Esophagus muscularis mucosa (tissue), 4 donors: ENCODE measurements at places on chromosomes 2 and 18. TPM values are rescaled to one million over a fixed set of nuclear protein-coding genes. Genes with fewer than 3 reads are reported as not detected.

- no peak for DNase-seq
Observed at GRCh38 chr2:118622913-118623312, 224.5 kb downstream of the EN1 start.

GRCh38 chr2:1742301-1742680 is 2.0 kb downstream of the PXDN start:
- DNase-seq = no peak

DNA sequence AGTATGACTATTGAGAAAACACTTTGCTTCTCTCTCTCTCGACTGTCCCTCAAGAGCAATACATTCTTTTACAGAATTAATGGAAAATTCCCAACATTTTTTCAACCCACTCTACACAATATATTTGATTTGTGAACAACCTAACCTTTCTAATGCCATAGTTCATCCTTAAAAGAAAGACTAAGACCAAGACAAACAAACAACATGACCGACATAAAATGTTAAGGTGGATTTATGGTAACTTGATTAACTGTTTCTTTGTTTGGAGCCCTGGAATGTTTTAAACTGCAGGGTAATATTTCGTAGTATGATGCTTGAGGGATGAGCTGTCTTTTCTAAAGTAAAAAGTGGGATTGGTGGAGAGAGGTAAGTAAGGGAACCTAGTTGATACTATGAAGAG is 738.2 kb downstream of the MBD2 start:
- DNase-seq = no peak

GRCh38 chr18:805008-805754 is 6.9 kb downstream of the YES1 start:
- no peak for DNase-seq

- DNase-seq = peak; percentile 10
Observed at GRCh38 chr2:48066000-48066399, 159.7 kb upstream of the FBXO11 start.

- no peak for DNase-seq
Observed at GRCh38 chr2:238518821-238519186, 92.1 kb downstream of the ASB1 start.

DNA sequence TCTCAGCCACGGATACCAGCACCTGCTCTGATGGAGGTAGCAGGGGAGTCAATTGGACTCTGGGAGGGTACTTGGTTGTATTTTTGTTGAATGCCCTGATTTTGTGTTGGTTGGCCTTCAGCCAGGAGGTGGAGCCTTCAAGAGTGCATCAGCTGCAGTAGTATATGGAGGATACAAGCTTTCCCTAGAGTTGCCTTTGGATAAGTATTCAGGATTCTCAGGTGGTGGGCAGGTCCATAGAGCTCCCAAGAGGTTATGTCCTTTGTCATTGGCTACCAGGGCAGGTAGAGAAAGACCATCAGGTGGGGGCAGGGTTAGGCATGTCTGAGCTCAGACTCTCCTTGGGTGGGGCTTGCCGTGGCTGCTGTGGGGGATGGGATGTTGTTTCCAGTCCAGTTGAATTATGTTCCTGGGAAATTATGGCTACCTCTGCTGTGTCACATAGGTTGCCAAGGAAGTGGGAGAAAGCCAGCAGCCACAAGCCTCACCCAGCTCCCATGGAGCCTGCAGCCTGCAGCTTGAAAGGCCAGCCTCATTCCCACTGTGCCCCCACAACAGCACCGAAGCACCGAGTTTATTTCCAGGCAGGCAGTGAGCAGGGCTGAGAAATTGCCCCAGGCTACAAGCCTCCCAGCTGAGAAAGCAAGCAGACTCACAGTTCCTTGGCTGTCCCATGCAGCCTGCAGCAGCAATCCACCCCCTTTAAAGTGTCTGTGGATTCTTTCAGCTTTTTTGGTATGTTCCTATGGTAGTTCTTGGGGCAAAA is 38.6 kb upstream of the CHST9 start:
- DNase-seq = no peak

DNA sequence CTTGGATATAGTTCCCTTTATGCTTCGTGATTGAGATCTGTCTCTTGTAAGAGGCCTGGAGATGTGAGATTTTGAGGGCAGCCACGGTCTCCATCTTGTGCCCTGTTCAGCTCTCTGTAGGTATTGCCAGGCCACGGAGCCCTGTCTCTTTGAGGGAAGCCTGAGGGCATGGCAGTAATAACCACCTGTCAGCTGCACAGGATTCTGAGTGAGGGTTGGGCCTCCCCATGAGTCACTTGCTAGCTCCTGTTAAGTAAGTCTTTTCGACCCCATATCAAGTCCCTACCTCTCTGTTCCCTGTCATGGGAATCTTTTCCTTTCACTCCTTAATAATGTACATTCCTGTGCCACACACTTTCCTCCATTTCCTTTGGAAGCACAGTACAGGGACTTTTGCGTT is 20.4 kb downstream of the LYPD6B start:
- peak; percentile 72 for DNase-seq

DNA sequence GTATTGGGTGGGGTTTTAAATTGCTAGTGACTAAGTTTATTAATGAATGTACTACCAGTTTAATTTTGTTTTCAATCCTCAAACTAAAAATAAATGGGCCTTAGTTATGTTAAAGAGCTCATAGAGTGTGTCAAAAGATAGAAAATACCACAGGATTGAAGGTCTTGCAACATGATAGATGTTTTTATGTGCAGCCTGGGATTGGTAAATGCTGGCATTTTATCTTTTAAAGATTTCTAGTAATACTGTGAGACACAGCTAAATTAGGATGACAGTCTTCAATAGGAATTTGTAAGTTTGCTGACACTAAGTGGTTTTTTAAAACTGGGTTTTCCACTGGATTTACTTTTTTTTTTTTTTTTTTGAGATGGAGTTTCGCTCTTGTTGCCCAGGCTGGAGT is 122.3 kb downstream of the HAUS1 start:
- no peak for DNase-seq

GRCh38 chr2:19238440-19239060 is 119.9 kb downstream of the OSR1 start:
- no peak for DNase-seq

DNA sequence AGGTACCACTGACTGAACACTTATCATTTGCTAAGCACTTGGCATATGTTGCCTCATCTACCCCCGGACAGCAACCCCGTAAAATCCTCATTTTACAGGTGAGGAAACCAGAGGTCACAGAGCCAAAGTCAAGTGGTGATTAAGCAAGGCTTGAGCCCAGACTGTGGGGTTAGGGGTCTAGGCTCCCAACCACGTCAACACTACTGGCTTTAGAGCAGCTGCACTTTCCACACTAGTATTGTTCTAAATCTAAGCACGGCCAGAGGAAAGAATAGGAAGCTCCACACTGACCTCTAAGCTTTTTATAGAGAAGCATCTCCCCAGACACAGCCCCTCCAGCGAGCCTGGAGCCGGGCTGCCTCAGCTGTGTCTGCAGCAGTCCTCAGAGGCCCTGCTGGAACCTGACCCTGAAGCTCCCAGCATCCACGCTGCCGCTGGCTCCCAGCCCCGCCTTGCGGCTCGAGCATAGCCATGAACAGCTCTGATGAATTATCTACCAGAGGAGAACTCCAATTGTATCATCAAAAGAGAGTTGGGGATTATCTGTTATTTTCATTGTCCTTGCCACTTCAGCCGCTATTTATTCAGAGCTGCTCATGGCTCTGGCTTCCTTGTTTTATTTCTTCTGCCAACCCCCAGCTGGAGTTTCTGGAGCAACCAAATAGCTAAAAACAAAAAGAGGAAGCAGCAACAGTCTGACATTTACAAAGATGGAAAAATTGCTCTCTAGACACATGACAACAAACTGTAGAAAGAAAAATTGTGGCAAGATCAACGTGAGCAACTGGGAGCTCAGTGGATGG is 62.2 kb upstream of the RTN4 start:
- DNase-seq = no peak

- no peak for DNase-seq
Observed at GRCh38 chr2:197113275-197113711, 186.8 kb upstream of the PGAP1 start.

GRCh38 chr2:42183775-42184174 is 14.6 kb downstream of the EML4 start:
- DNase-seq = no peak

GRCh38 chr2:72132981-72133720 is 14.5 kb downstream of the CYP26B1 start:
- DNase-seq = no peak

DNA sequence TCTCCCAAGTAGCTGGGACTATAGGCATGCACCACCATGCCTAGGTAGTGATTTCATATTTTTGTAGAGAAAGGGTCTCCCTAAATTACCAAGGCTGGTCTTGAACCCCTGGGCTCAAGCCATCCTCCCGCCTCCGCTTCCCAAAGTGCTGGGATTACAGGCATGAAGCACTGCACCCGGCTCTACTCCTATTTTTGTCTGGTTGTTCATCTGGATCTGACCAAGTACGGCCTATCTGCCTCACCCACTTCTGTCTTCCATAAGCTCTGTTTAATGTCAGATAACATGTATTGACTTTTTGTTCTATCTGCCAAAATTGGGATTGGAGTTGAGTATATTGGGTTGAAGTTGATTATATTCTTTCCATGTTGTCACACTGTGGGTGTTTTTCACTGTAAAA is 198.4 kb downstream of the AFF3 start:
- peak; percentile 39 for DNase-seq

DNA sequence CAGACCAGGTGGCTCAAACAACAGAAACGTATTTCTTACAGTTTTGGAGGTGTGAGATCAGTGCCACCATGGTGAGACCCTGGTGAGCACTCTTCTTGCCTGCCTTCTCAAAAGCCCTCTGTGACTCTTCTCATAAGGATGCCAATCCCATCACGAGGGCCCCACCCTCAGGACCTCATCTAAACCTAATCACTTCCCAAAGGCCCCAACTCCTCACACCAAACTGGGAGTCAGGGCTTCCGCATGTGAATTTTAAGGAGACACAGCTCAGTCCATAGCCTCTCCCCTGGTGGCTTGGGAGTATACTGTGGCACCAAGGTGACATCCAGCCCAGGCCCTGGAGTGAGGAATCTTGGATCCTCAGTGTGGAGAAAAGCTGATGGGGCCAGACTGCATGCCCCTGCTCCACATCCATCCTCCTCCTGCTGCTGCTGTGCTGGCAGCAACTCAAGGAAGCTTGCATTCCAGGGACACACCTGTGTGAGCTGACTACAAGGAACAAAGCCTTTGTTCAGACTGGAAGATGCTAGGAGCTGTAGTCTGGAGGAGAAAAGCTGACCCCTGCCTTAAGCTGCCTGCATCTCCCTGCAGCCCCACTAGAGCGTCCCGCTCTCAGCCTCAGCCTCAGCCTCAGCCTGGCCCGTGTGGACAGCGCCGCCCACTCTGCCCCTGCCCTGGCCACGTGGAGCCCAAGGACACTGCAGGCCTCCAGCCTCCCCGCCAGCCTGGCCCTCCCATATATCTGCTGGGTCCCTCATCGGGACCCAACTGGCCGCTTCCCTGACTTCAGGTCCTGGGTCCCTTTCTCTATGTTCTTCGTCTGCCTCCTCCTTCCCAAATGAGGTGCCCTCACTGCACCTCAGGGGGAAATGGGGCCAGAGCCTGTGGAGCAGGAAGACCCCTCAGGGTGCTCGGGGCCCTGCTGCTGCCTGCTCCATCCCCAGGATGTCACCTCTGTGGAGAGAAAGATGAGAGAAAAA is 87.8 kb upstream of the RAB6C start:
- DNase-seq = no peak

GRCh38 chr2:20707601-20708000 is 40.7 kb downstream of the GDF7 start:
- no peak for DNase-seq

DNA sequence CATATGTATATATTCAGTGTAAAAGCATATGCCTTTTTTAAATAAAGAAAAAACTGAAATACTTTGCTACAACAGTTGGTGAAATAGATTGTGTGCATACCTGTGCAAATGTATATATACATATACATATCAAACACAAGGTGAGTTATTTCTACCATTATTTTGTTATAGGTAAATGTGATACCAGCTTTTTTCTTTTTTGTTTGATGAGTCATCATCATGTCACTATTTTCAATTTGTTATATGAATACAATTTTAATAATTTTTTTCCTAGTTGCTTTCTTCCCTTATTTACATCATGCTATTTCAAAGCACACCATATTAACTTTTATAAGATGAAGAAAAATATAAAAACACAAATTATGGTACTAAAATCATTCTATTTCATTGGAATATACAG is 87.0 kb upstream of the STK17B start:
- DNase-seq = no peak

GRCh38 chr18:22971038-22971437 is 37.9 kb downstream of the RBBP8 start:
- no peak for DNase-seq

- DNase-seq = no peak
Observed at GRCh38 chr2:205574001-205574400, 108.3 kb upstream of the NRP2 start.

- DNase-seq = no peak
Observed at GRCh38 chr2:241985986-241986329, 116.4 kb downstream of the RTP5 start.

DNA sequence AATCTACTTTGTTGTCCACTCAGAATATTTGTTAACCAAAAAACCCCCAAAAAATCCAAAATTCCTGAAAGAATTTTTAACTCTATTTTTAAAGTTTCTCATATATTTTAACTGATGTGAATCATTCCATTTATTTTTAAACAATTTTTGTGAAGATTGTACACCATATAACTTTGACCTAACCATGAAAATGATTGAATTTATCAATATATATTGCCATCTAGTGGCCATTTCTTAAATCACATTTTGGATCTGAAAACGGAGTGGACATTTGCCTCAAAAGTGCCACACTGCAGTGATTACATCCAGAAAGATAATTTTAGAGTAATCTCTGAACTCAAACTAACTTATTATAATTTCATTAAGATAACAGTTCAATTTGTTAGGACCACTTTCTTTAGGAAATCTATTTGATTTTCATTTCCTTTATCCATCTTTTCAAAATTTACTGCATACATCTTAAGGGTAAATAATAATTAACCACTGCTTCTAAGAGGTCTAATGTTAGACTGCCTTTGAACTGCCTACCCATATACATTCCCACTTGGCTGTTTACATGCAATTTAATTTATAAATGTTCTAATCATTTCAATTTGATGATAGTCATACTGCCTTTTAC is 71.1 kb downstream of the DSC3 start:
- DNase-seq = no peak

DNA sequence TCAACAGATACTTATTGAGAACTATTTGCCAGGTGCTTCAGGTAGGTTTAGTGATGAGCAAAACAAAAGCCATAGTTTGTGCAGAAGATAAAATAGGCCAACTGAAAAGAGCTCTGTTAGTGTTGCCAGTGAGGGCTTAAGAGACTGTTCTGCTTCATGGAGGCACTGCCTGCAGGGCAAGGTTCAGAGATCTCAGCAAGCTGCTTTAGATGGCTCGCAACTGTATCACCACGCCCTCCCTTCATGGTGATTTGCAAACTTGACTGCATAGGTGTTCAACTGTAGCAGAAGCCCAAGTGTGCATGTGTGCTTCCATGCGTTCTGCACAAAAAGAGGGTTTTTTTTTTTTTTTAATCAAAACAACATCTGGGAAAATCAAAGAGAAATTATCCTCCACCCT is 84.5 kb downstream of the RAPH1 start:
- DNase-seq = no peak

CCDC68 gene
- 2.3 TPM for total RNA-seq

TBC1D8 gene
- 22.0 TPM for total RNA-seq

ACAA2 gene
- total RNA-seq = 101 TPM

FBXO36 gene
- 1.6 TPM for total RNA-seq

ZNF236 gene
- 10.1 TPM for total RNA-seq

TUBA3D gene
- total RNA-seq = not detected

ANKRD36 gene
- total RNA-seq = 5.1 TPM

NEU4 gene
- total RNA-seq = 5.4 TPM

FEV gene
- total RNA-seq = not detected

PAX3 gene
- not detected for total RNA-seq
